Stimulated activated CD8-positive, alpha-beta memory T cell treated with anti-CD3 and anti-CD28 coated beads, Interleukin-2, amount 100 ng/mL, for 1 hour (primary cell): ENCODE measurements at places on chromosomes 16 and 17.

DNA sequence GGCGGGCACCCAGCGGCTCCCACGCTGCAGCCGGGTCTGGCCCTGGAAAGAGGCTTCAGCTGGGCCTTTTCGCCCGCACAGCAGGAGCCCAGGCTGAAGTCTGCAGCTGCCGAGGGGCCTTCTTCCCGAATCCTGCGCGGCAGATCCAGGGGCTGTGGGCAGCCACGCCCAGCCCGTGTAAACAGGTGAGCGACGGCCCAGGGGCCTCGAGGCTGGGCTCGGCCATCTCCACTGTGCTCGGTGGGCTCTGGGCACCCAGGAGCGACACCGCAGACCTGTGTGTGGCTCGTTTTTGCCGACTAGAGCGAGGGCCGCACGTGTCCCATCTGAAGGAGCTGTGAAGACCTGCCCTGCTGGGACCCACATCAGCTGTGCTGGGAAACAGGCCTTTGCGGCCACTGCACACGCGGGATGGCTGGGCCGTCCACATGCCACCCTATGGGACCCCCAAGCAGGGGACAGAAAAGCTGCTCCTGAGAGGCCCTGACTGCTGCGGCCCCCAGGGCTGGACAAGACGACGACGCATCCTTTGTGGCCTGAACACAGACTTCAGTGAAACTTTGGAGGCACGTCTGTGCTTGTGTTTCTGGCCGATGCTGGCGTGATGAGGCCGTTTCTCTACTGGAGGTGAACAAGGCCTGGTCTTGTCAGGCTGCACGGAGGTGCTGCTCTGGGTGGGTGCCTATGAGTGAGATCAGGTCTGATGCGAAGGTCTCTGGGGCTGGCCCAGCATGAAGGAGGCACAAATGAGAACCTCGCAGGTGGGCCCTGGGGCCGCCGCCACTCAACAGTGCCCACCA lies 5.2 kb upstream of the APRT start:
- DNase-seq = no peak

- no peak for DNase-seq
Measured at GRCh38 chr16:86398622-86399021, 111.7 kb upstream of the FOXF1 start.

- DNase-seq = no peak
Measured at GRCh38 chr17:57197466-57198071, 58.8 kb upstream of the MSI2 start.

GRCh38 chr16:4682616-4683254 lies 10.6 kb upstream of the NUDT16L1 start:
- no peak for DNase-seq

GRCh38 chr17:77600346-77600745 lies 358.2 kb upstream of the TNRC6C start:
- no peak for DNase-seq

GRCh38 chr16:20073203-20074098 lies at the start of gene GPR139:
TSS of gene GPR139 (minus strand) at chr16:20073890. CDS start at chr16:20073616, 274 bp downstream.
- DNase-seq = no peak

DNA sequence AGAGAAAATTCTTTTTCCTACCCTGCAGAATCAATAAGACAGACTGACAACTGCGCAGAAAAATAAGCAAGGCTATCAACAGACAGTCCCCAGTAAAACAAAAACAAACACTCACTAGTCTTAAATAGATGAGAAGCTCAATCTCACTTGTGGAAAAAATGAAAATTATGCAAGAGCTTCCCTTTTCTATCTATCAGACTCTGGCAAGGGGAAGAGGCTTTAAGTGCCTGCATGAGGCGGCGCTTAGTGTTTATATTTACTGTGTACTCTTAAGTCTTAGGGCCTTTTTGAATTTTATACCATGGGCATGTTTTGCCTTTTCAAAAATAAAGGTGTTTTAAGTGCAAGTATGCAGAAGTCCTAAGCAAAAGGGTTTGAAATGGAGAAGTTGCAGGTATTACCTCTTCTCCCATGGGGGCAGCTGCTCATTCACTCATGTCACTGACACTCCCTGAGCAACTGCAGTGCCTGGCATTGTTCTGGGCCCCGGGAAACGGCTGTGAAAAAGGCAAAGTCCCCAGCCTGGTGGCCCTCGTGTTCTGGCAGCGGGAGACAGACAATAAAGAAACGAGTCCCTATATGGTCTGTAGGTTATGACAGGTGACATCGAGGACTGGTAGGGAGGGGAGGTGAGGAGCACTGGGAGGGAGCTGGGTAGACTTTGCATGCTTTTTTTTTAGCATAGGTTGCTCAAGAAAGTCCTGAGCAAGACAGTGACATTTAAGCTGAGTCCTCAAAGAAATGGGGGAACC lies 35.2 kb downstream of the HSBP1 start:
- DNase-seq = no peak

DNA sequence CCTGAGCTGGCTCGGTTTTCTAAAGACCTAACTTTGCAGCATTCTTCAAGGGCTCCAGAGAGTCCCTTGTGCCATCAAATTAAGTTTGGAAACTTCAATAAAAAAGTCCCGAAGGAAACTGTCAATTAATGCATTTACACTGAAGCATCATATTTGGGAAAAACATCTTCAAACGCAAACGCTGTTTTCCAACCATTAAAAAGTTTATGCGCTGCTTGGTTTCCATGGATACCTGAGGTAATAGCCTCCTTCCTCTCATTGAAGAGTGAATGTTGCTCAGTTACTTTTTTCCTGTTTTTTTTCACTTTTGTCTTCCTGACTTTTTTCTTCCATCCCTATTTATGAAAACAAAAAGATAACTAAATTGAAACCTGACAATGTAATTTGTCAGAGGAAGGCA lies 399.1 kb downstream of the MAF start:
- DNase-seq = no peak

- no peak for DNase-seq
Measured at GRCh38 chr16:782258-782657, 5.9 kb downstream of the RPUSD1 start.

- no peak for DNase-seq
Measured at GRCh38 chr16:50688867-50689266, 4.5 kb upstream of the NOD2 start.

GRCh38 chr17:21512307-21513011 lies 136.3 kb downstream of the KCNJ12 start:
- no peak for DNase-seq

DNA sequence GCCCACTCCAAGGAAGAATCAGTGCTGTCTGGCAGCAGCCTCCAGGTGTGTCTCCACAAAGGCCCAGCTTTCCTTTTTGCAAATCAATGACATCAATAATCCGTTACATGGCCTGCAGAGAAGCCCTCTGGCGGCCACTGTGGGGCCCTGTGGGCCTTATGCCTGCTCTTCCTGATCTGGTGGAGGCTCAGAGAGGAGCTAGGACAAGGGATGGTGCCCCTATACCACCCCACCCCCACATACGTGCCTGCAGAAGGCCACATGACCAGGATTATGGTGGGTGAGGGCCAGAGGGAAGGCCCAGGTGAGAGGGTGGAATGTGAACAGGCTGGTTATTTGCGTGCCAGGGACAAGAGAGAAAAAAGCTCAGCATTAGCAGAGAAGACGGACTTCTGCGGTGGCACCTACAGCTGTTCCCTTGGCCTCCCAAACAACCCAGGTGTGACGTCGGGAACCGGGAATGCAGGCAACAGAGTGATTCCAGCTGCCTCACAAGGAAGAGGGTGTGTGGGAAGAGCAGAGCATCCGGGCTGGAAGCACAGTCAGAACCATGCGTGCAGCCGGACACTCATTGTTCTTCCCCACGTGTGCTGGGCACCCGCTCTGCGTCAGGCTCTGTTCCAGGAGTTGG lies 22.5 kb downstream of the EIF4A3 start:
- no peak for DNase-seq

DNA sequence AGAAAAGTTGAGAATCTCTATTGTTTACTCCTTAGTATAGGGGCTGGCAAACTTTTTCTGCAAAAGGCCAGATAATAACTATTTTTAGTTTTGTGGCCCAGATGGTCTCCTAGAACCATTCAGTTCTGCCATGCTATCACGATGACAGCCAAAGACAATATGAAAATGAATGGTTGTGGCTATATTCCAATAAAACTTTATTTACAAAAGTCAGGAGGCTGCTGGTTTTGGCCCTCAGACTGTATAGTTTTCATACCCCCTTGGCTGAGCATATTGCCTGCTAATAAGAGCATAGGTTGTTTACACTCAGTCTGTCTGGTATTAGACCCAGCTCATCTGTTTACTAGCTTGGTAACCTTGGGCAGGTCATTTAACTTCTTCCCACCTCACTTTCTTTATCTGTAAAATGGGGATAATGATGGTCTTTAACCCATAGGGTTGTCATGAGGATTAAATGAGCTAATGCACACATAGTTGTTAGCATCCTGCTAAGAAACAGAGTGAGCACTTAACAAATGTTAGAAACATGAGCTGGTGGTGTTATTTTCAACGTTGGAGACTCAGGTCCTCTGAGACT lies 156.3 kb downstream of the MSI2 start:
- no peak for DNase-seq
